ENCODE measurements at places on chromosomes 2 and 18. TPM values are rescaled to one million over a fixed set of nuclear protein-coding genes. Genes with fewer than 3 reads are reported as not detected.

The SDC1 gene
- total RNA-seq: 57.6 TPM

The MOGAT1 gene
- total RNA-seq: not detected

The DES gene
- total RNA-seq: 1.6 TPM

The ALPG gene
- total RNA-seq: not detected

The CTLA4 gene
- not detected for total RNA-seq

The MC2R gene
- not detected for total RNA-seq

The APOB gene
- under 0.01 TPM for total RNA-seq

The GKN1 gene
- not detected for total RNA-seq

The IL36RN gene
- total RNA-seq: not detected

The TMEM214 gene
- 38.5 TPM for total RNA-seq

The CFC1 gene
- total RNA-seq: not detected

The TNFRSF11A gene
- 0.66 TPM for total RNA-seq
